GM19239 (cell line): ENCODE measurements at places on chromosomes 5 and 9.

DNA sequence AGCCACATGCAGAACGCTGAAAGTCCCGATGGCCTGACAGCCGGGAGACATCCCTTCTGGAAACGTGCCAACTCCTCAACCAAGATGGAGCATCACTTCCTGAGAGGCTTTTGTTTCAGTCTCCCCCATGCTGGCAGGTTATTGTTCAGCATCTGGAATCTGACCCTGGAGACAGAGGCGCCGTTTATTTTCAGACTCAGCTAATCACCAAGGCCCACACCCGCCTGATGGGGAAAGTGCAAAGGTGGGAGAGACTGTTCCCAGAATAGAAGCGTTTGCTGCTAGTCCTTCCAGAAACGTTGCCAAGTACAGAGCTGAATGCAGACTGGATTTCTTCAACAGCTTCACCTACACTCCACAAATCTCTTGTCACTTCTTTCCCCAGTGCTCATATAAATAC, 41.8 kb upstream of the S1PR3 start:
- DNase-seq, result no peak

- DNase-seq, result no peak
These were observed 35.6 kb downstream of the NNT start for GRCh38 chr5:43638546-43638945.

GRCh38 chr5:50583621-50584020, 82.8 kb upstream of the PARP8 start:
- no peak for DNase-seq

DNA sequence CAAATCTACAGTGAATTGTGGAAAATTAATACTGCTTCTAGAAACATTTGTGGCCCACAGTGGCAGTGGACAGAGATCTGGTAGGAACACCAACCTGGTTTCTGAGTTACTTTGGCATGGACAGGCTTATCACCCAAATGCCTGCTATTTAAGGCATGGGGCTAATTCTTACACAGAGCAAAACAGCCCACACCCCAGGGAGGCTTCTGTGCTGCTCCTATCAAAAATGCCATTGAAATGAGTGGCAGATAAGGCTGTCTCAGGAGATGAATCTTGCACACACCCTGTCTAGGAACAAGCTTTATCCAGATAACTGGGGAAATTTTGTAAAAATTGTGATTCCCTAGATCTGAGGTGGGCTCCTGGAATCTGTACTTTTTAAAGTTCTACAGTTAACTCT, 307.1 kb downstream of the TLE1 start:
- DNase-seq, result no peak

DNA sequence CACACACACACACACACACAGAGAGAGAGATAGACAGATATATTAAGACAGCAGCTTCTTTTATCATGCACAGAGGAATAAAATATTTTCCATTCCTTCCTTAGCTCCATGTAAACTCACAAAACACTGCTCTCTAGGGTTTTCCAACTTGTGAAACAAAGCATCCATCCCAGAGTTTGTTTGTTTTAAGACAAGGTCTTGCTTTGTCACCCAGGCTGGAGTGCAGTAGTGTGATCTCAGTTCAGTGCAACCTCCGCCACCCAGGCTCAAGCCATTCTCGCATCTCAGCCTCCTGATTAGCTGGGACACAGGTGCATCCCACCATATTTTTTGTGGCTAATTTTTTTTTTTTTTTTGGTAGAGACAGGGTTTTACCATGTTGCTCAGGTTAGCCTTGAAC, 298.7 kb downstream of the FBXL17 start:
- no peak for DNase-seq

DNA sequence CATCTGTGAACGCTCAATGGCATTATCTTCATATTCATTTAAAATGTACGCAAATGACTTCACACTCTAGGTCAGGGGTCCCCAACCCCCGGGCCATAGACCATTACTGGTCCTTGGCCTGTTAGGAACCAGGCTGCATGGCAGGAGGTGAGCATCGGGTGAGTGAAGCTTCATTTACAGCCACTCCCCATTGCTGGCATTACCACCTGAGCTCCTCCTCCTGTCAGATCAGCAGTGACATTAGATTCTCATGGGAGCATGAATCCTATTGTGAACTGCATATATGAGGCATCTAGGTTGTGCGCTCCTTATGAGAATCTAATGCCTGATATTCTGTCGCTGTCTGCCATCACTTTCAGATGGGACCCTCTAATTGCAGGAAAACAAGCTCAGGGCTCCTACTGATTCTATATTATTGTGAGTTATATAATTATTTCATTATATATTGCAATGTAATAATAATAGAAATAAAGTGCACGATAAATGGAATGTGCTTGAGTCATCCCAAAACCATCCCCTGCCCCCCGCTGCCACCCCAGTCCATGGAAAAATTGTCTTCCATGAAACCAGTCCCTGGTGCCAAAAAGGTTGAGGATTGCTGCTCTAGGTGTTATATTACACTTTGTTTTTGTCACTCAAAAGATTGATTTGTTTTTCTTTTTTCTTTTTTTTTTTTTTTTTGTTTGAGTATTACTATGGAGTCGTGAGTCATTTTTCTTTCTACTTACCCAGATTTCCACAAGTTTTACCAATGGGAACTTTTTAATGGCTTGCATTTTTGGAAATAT, 127.2 kb downstream of the DOCK8 start:
- DNase-seq, result no peak

DNA sequence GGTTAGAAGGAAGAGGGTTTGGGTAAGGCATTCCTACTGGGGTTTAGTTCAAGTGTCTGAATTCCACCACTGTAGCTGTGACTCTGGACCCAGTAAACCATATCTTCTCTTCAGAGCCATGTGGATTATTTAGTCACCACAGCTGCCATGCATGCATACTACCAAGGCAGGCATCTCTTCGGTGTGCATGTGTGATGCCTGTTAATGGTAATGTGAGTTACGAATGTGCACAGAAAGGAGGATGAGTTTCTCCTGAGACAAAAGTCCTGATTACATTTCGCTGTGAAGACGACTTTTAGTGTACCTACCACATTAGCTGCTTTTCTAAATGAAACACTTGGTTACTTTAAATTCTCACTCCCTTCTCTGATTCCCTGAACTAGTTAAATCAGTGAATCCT, 9.3 kb downstream of the PBX3 start:
- DNase-seq, result no peak
